Renal cortical epithelial cell (primary cell): ENCODE measurements at places on chromosomes 12 and 14. TPM values are rescaled to one million over a fixed set of nuclear protein-coding genes. Genes with fewer than 3 reads are reported as not detected.

- no peak for DNase-seq
Measured at GRCh38 chr12:113678223-113679119, 206.8 kb upstream of the LHX5 start.

HPD gene
- 2.1 TPM in 2 replicates for total RNA-seq

GRCh38 chr14:58299401-58300330 lies 1.3 kb downstream of the ARID4A start:
- DNase-seq: no peak

GRCh38 chr12:92108651-92109050 lies 37.0 kb downstream of the BTG1 start:
- DNase-seq: no peak

GUCY2C gene
- not detected in 2 replicates for total RNA-seq

- DNase-seq: no peak
Measured at GRCh38 chr12:111295176-111295575, 73.7 kb downstream of the PHETA1 start.

DNA sequence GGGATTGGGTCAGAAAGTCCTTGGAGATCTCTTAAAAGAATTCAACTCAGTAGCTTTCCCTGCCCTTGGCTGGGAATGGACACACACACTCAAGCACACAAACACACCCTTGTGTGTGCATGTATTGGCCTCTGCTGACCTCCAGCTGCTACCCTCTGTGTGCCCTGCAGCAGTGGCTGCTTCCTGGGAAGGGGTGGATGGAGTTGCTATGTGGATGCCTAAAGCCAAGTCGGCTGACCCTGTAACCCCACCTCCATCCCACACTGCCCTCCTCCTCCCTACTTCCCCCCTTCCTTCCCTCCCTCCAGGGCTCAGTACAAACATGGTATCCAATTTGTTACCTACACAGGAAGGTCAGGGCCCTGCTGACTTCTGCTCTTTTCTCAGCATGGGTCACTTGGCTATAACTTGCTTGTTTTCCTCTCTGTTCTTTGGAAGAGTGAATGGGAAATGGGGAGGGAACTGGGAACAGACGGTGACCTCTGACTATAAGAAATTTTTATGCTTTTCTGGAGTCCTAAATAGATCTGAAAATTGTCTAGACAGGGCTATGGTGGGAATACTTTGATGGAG lies 351.6 kb upstream of the TBX3 start:
- DNase-seq: no peak

GALC gene
- total RNA-seq: 15.5 and 25.4 TPM in 2 replicates

GRCh38 chr14:96062010-96062409 lies 22.8 kb downstream of the C14orf132 start:
- no peak for DNase-seq
